ENCODE measurements at places on chromosomes 2 and 18.

DNA sequence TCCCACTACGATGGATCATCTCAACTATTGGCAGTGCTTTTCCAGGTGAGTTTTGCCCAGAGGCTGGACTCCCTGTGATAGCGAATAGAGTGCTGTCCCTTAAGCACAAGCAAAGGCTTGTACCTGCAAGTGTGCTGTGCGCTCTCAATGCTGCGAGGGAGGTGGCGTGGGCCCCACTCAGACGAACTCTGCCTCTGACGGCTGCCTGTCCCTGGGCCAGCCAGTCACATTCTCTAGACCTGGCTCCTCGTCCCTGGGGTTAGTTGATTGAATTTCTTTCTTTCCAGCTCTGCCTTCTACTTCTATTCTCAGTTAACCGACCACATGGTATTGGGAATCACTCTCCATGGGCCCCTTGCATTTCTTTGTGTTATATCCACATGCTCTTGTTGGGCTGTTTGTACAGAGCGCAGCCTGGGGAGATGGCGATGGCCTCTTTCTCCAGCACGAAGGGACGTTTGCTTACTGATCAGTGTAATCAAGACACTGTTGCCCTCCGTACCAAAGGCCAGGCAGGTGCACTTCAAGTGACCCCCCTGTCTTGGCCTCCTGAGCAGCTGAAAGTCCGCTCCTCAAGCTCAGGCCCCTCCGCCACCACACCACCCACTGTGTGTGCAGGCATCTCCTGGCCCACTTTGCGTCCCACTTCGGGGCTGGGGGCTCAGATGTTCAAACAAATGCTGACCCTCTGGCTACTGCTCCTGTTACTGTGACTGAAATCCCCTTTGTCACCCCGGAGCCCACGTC is 151.3 kb downstream of the ZNF236 start:
- no peak for DNase-seq

GRCh38 chr2:189088591-189089205 is 90.9 kb downstream of the COL5A2 start:
- no peak for DNase-seq

- no peak for DNase-seq
Observed at GRCh38 chr2:45626387-45627221, 15.5 kb upstream of the SRBD1 start.

- DNase-seq: no peak
Observed at GRCh38 chr2:112680666-112681101, 34.9 kb downstream of the SLC20A1 start.

- no peak for DNase-seq
Observed at GRCh38 chr2:165141601-165142354, 62.1 kb downstream of the SCN3A start.
